Naive thymus-derived CD4-positive, alpha-beta T cell (primary cell): ENCODE measurements at places on chromosomes 2 and 18. TPM values are rescaled to one million over a fixed set of nuclear protein-coding genes. Genes with fewer than 3 reads are reported as not detected.

LRP1B gene
- total RNA-seq: 0.10 TPM

ALPG gene
- not detected for total RNA-seq

GKN2 gene
- not detected for total RNA-seq

MREG gene
- 6.9 TPM for total RNA-seq

ERBB4 gene
- not detected for total RNA-seq

SERPINB13 gene
- total RNA-seq: not detected

SIX3 gene
- not detected for total RNA-seq

OTOS gene
- total RNA-seq: not detected

DNA sequence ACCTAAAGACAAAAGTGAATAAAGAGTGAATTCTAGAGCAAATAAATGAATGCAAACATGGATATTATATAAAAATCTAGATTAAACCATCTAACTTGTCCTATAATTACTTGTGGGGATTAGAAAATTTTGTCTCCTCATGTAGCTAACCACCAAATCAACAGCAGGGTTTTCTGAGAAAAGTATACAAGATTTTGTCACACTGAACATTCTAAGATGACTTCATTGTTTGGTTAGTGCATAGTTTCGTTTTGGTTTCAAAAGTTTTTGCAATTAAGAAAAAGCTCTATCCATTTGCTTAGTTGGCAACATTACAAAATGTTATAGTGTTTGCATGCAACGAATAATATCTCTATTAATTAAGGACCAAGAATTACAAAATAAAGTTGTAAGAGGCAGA, 125.0 kb downstream of the LRP2 start:
- no peak for DNase-seq

DNA sequence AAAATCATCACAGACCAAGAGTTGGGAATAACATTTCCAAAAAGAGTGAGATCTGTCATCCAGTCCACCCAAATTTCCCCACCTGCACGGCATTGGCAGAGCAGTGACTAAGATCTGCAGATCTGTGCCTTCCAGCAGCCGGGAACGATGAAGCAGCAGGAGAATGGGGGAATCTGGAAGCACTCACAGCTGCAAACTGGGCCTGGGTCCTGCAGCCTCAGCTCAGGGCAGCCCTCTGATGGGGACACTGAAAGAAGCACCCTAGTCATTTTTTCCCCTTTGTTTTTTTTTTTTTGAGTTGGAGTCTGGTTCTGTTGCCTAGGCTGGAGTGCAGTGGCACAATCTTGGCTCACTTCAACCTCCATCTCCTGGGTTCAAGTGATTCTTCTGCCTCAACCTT, 4.4 kb upstream of the SAG start:
- no peak for DNase-seq

DNA sequence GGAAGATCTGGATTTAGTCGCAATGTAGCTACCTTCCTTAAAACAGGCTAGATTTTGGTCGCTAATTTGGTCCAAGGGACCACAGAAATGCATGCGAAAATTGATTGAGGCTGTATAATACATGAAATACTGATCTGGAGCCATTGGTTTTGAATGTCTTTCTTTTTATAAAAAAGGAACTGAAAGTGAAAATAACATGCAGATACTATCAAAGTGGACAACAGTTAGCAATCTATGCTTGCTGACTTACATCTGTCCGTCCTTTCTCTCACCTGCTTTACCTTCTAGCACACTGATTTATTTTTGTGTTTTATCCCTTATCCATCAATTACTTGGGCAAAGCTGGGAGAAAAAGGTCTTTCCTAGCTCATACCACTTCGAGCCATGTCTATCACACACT, 1459.8 kb upstream of the ACVR2A start:
- DNase-seq: no peak

- DNase-seq: no peak
Observed at GRCh38 chr18:12656938-12657683, 796 bp downstream of the SPIRE1 start.

DNA sequence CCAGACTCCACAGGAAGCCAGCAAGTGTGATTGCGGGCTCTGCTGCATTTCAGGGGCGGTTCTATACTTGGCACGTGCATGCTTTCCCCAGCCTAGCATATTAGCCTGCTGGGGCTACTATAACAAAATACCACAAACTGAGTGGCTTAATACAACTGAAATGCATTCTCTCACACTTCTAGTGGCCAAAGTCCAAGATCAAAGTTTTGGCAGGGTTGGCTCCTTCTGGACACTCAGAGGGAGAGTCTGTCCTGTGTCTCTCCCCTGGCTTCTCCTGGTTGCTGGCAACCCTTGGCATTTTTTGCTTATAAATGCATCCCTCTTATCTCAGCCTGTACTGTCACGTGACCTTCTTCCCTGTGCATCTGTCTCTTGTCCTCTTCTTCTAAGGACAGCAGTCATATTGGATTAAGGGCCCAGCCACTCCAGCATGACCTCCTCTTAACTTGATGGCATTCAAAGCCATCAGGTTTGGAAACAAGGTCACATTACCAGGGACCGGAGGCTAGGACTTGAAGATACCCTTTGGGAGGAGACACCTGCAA, 138.7 kb downstream of the RNF152 start:
- DNase-seq: no peak

DNA sequence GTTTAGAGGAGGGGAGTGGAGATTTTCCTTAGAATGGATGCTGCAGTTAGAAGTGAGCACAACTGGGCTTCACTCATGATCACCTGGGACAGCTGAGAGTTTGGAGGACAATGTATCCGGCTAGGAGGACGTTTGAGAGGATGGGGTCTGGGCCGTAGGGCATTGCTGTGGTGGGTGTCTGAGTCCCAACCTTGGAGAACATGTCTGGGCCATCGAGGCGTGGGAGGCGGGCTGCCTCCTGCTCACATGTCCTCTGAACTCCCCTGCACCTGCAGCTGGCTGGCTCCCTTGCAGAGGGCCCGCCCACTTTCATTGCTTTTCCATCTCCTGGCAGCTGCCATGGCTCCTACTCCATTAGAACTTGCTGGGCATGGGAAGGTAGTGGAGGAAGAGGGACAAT, 203.0 kb upstream of the PXDN start:
- no peak for DNase-seq

- no peak for DNase-seq
Observed at GRCh38 chr2:120108749-120109148, 95.9 kb downstream of the EPB41L5 start.

- no peak for DNase-seq
Observed at GRCh38 chr18:48841381-48842258, 109.1 kb downstream of the SMAD7 start.

DNA sequence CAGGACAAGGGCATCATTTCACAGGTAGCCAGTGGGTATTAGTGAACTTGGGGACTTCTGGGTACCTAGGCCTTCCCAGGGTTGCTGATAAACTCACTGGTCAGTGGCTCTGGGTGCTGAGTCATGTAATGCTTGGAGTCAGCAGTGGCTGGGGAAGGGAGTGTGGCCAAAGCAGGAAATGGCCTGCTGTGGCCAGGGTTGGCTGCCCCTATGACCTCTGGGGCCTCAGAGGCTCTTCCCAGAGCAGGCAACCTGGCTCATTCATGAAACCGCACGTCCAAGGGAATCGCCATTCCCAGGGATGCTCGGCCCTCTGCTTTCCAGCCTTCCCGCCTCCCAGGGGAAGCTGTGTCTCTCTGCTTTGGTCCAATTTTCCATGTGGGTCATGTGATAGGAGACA, 294.9 kb downstream of the DYSF start:
- DNase-seq: no peak

- DNase-seq: no peak
Observed at GRCh38 chr2:63871864-63872263, 30.2 kb downstream of the UGP2 start.

DNA sequence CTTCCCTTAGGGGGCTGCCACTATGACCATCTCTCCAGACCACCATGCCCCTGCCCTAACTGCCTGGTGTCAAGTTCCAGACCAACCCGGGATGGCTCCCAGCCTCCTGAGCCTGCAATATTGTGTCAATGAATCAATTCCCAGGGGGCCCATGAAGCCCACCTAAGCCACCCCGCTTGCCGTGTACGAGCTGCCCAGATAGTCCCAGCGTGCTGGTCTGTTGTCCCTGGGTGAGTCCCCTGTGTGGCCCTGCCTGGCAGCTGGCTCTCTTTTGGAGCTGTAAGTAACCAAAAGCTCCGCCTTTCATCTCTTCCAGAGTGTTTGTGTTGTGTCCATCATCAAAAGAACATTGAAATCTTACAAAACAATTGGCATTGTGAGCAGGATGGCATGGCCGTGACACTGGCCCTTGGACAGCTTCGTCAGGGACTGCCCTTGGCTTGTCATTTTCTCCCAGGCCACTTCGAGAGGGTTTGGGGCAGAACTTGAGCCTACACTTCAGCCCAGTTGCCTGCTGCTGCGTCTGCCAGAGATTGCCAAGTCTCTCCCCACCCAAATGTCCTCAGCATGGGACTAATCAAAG, 11.3 kb upstream of the MAL start:
- DNase-seq: no peak

DNA sequence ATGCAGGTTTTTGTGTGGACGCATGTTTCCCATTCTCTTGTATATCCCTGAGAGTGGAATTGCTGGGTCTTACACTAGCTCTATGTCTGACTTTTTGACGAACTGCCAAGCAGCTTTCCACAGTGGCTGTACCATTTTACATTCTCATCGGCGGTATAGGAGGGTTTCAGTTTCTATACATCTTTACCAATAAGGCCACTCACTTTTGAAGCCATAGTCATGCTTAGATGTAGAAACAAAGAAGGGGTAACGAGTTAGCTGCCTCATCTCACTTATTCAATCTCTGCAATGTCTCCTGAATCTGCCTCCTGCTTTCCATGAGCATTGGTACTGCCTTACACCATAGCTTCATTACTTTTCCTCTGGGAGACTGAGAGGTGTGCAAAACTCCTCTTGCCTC, 47.4 kb downstream of the MMADHC start:
- DNase-seq: no peak

DNA sequence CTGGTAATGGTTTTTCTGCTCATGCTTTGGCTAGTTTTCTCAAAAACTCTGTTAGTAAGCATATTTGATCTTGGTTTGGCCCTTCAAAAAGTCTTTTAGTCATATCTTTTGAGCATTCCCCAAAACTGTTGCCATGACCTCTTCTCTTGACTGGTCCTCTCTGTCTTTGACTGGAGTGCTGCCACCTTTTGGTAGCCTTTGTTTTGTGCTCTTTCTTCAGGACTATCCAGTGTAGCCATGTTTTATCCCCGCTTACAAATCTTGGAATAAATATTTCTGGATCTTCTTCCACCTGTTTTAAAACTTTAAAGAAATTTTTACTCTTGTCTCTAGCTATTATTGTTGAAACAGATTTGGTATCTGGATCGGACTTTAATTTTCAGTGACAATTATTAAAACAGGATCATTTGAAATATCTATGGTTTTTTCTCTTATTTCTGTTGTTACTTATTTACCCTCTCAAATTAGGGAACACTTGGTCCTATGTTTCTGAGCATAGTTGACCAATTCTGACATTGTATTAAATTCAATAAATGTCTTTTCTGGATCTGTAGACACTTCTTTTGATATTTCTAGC, 965 bp upstream of the ELOA2 start:
- DNase-seq: no peak

- DNase-seq: no peak
Observed at GRCh38 chr18:41870191-41870590, 84.8 kb upstream of the PIK3C3 start.

GRCh38 chr2:37013315-37013641, 46.9 kb upstream of the STRN start:
- DNase-seq: no peak

DNA sequence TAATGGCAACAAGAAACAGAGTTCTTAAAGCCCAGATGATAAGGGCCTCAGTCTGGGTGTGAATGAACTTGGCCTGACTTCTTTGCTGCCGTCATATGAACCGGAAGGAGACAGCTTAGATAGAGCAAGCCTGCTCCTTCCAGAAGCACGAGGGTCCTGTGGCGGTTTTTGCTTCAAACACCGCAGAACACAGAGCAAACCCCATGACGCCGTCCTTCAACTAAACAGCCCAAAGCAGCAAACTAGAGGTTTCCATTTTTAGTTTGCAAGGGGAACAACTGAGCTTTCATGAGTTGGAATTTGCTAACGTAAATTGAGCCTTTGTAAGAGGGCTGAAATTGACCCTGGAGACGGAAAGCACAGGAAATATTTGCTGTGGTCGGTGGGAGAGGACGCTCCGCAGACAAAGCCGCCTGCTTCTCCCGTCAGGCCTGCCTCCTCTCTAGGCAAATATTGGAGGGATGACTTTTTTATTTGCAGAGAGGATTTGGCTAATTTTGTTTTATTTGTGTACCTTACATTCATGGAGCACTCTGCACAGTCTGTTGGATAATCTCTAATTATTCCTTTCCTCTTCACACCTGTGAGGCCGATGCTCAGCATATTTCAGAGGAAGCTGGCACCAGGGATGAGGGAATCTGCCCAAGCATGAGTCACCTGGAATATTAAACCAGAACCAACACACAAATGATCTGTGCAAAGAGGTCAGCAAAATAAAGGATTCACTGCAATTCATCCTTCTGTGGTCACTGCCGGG, 134.0 kb upstream of the NCK2 start:
- DNase-seq: no peak
